ENCODE measurements at places on chromosomes 1 and 21.

GRCh38 chr1:165631342-165632151 is 513 bp downstream of the MGST3 start:
- no peak for DNase-seq

DNA sequence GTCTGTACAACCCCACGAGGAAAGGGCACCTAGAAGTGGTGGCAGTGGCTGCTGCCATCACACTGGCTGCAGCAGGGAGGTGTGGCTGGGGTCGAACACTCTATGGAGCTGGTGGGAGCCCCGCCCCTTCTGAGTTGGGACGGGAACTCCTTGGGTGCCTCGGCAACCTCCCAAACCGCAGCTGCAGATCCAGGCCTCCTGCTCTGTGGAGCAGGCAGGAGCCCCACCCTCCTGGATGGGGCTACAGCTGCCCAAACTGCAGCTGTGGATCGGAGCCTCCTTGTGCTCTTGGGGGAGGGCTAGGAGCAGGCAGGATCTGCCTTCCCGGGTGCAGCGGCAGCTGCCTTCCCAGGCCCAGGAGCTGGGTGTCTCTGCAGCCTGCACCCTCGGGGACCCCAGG is 38.9 kb upstream of the TARDBP start:
- DNase-seq: no peak

DNA sequence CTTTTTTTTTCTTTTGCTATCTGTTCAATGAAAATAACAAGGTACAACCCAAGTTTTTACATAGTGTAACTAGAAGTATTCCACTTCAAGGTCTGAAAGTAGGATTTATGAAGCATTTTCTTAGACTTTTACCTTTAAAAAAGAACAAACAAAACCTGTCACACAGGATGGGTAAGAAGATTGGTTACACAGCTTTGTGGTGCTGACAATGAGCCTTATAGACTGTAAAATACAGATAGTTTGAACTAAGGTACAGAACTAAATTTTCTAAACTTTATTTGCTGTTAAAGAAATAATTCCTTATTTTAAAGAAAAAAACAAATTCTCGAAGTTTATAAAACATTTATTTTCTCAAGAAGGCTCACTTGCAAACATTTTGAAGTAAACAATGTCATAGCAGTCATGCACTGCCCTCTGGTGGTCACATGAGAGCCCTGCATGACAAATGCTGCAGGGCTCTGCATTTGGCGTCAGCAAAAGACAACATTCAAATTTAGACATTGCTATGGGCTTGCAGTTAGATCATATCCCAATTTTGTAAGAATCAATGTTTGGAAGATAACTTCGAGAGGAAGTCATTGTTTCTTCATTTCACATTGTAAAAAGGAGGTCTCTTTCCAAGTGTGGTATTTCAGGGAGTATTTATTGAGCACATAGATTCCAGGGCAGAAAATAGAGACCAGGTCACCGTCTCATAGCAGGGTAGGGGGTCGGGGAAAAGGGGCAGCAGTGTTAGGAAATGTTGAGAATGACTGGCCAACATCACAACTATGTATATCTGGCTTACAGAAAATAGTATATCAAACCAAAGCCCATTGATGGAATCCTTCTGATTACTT is 115.3 kb upstream of the FMN2 start:
- no peak for DNase-seq

DNA sequence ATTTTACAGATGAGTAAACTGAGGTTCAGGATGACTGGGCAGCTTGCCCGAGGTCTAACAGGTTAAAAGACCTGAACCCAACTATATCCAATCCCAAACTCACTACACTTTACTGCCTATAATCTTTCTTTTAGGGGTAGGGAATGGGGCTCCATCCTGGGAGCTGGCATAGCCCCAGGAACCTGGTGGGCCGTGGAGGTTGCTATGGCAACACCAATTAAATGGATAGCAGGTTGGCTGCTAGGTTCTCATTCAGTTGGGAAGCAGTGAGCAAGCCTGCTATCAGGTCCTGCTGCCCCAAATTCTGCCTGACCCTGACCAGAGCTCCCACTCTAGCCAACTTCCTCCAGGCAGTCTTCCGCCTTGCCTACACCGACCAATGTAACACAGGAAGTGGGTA is 40.9 kb downstream of the LRP8 start:
- DNase-seq: no peak

GRCh38 chr1:151054971-151055547 is 4.4 kb downstream of the CDC42SE1 start:
- no peak for DNase-seq

DNA sequence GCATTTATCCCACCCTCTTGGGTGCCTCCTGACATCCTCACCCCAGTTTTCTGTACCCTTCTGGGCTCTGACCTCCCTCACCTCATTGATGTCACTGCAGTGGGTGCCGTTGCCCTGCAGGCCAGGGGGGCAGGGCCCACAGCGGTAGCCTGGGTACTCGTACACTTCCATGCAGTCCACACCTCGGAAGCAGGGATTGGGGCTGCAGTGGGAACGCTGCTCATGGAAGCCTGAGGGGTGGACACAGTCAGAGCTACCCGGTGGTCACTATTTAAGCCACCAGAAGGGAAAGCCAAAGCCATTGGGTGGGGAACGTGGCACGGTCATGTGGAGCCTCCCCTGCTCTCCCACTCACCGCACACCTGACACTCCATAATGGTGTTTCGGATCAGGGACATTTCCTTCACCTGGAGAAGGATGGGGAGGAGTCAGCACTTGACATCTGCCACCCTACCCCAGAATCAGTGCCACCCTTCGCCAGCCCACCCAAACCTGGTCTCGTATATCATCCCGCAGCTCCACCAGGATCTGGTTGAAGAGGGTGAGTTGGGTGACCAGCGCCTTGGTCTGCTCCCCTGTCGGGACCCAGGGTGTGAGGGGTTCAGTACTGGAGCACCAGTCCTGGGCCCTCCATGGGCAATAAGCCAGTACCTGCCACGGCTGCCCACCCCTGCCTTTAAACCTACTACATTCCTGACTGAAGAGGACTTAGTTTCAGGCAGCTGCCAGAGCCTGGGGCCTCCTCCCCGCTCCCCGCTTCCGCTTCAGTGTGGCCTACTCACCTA is 4.8 kb downstream of the THBS3 start:
- DNase-seq: no peak

DNA sequence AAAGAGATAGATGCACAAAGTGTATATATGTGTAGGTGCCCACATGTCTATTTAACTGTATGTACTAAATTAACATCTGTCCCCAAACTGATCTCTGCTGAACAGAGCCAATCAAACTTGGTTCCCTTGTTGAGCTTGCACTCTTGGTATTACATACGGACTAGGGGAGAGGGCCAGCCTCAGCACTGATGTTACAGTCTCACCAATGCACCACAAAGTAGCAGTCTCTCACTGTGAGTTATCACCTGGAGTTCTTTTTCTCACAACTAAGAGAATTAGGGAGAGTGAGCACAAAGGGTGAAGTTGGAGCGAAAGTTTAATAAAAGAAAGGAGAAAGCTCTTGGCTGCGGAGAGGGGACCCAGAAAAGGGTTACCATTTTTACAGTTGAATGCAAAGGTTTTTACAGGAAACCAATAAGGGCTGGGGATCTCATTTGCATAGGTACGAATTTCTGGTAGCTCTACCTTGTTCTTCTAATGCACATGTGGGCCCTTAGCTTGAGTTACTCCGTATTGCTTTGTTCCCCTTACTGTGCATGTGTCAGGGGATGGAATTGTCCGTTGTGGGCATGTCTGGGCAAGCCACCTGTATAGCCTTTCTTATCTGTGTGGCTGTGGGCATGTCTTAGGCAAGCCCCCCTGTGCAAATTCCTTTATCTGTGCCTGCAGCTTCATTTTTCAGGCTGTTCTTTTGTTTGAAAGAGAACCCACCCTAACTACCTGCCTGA is 13.3 kb upstream of the CHI3L2 start:
- DNase-seq: no peak

- DNase-seq: no peak
These were observed 101.4 kb downstream of the PLXNA2 start for GRCh38 chr1:208142590-208143382.

DNA sequence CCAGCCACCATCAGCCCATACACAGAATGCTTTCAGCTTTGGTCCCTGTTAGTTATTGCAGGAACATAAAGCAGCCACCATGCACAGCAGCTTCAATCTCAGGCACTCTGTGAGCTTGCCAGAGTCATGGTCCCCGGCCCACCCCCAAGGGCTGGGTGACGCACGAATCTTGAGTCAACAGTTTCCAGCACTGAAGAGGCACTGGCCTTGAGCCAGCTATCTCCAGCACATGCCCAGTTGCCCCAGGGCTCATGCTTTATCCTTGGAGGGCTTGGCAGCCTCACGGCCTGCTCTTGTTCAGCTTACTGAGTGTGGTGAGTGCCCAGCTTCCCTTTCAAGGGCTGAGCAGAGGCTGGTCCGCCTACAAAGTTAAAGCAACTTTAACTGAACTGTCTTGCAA is 200.7 kb upstream of the RAB4A start:
- peak; percentile 23 for DNase-seq

DNA sequence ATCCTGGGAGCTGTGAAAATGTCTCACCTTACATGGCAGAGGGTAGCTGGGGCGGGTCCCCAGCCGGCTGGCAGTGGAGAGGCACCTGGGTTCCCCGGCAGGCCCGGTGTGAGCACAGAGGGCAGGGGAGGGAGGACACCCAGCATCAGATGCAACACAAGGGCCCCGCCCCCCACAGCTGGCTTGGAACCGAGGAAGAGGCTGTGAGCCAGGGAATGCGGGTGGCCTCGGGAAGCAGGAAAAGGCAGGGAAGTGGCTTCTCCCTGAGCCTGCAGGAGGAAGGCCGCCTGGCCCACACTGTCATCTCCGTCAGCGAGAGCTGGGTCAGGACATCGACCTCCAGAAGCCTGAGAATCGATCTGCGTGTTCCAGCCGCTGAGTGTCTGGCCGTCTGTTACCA is 87.3 kb downstream of the SIK1 start:
- DNase-seq: no peak

GRCh38 chr1:38940339-38941047 is 1.1 kb downstream of the RHBDL2 start:
- no peak for DNase-seq

DNA sequence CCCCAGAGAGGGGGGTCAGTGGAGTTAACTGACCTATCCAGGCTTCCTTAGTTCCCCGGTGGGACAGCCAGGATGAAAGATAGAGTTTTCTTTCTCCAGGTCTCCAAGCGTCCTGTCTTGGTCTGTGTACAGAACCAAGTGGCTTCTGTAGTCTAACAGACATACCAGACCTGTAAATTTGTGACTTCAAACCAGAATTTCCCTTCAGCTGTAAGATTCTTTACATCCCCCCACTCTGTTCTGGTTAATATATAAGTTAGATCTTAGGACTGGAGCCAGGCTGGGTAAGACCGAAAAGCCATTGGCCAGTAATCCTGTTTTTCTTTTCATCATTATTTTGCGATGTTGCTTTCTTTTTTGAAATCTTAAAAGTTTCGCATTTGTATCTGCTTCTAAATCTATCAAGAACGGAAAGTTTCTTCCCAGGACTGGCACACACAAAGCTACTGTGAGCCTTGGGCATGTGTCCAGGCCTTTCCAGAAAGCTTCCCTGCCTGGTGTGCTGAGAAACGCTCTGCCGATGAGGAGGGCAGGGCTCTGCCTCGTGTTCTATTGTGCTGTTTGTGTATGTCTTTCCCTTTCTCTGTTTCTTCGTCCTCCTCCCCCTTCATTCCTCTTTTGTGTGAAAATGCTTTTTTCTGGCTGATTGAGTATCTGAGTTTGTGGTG is 72.3 kb downstream of the RGL1 start:
- DNase-seq: no peak

DNA sequence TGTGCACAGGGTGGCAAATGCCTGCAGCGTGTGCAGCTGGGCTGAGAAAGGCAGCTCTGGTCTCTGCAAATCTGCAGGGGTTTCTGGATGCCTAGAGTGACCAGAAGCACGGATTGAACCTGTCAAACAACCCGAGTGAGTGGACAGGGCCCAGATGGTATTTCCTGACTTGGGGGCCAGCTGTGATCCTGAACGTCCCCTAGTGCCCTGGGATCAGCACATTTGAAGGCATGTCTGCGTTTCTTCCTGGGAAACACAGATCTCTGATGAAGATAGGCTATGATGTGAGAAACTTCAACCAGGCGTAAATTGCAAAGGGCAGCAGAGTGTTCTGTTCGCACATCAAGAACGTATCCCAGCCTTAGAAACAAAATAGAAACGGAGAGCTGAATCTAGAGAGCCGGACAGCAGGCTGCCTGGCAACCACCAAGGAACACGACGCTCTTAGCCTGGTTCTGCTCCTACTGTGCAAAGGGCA is 163.1 kb downstream of the KCNJ6 start:
- DNase-seq: no peak

DNA sequence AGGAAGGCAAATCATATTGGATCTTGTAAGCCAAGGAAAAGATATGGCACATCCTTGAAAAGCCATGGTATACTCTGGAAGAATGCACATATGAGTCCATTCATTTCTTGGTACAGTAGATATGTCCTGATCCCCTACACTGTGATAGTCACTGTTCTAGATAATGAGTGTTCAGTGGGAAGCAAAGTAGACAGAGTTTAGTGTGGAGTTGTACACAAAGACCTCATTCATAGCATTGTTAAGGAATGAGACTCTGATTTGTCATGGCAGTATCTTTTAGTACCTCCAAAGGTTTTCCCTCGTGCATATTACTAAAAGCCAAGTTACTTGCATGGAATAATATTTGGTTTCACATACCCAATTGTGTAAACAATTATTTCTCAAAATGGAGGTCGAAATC is 204.7 kb downstream of the NFIA start:
- no peak for DNase-seq

- no peak for DNase-seq
These were observed 257.1 kb downstream of the BRINP2 start for GRCh38 chr1:177427811-177428210.

GRCh38 chr1:92459871-92460320 is 26.8 kb downstream of the GFI1 start:
- no peak for DNase-seq

- DNase-seq: no peak
These were observed 1.7 kb downstream of the CDC14A start for GRCh38 chr1:100353988-100354387.

- DNase-seq: no peak
These were observed 25.6 kb upstream of the MOB3C start for GRCh38 chr1:46642115-46642680.

DNA sequence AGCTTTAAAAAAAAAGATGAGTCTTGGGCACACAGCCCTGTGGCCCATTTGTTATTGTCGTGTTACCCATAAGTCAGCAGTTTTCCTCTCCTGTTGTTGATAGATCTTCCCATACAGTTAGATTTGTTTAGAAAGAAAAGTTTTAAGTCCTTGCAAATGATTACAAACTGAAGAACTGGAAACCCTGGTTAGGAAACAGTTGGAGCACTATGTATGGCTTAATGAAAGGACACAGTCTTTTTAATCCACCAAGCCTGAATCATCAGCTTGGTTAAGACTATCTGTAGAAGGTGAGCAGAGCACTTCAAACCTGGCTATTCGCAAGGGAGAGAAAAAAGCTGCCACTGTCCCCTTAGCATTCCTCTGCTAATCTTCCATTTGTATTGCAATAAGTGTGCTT is 241.0 kb downstream of the DISC1 start:
- DNase-seq: no peak

DNA sequence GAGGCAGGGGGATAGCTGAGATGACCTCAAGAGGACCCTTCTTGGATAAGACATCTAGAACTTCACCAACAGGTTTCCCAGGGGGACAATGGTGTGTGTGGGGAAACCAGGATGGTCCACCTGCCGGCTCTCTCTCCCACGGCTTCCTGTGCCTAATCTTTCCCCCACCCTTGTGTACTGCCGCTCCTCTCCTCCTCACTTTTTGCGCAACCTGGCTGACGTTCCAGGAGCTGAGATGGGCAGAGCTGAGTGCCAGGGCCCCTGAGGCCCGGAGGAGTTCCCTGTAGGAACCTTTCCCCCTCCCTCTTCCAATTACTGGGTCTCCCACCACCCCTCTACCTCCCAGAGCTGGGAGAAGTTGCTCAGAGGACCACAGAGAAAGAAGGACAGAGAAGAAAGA is 6.9 kb downstream of the SLC26A9 start:
- no peak for DNase-seq

All from NCI-H1417 treated with DMSO at 0.1 percent for 48 hours (cell line).